ENCODE measurements at places on chromosomes 5 and 9. TPM values are rescaled to one million over a fixed set of nuclear protein-coding genes. Genes with fewer than 3 reads are reported as not detected.
A peak's percentile ranks its signal among the peaks of the same experiment; 100 is the strongest.

DNA sequence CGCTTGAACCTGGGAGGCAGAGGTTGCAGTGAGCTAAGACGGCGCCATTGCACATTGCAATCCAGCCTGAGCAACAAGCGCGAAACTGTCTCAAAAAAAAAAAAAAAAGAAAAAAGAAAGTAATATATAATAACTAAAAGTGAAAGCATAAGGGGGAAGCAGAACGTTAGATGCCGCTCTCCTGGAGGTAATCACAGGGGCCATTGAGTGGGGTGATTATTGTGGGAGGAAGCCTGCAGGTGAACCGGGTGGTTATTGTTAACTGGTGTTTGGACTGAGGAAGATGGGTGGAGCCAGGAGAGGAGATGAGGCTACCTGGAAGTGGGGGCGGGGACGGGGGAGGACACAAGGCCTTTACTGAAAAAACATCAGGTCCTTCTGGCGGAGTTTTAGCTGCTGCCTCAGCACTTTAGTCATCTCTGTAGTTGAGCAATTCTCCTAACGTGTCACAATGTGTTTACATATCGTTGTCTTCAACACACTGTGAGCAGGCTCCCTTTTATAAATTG is 5.3 kb upstream of the TJP2 start:
- no peaks in the 10 kb centered on the region for H3K27me3 ChIP-seq
- peaks cover 13% of the 10 kb centered on the region for H3K4me1 ChIP-seq
- H3K27ac ChIP-seq = no peak overlapping the region
- H3K36me3 ChIP-seq = no peaks in the 10 kb centered on the region
- H3K4me3 ChIP-seq = peak overlapping the region; percentile 47

DNA sequence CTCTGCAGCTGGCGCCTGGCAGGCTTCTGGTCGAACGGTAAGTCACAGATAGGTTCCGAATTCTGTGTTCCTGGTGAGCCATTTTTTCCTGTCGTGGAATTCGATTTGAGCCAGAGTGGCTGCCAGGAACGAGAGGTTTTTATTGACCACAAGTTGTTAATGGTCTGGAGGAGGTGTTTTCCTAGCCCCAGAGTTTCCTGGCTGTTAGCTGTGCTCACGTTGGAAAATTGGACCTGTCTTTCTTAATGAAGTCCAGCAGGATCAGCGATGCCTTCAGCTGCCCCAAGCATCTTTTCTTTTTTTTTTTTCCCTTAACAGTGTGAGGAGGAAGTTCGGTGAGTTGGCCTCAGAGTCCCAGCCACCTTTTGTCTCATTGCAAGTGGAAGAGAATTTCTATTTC is 62.9 kb downstream of the COL5A1 start:
- H3K4me3 ChIP-seq = no peak overlapping the region
- no peaks in the 10 kb centered on the region for H3K36me3 ChIP-seq
- no peak for DNase-seq
- no peak overlapping the region for H3K27ac ChIP-seq
- H3K4me1 ChIP-seq = peaks cover 6% of the 10 kb centered on the region
- H3K27me3 ChIP-seq = no peaks in the 10 kb centered on the region

DNA sequence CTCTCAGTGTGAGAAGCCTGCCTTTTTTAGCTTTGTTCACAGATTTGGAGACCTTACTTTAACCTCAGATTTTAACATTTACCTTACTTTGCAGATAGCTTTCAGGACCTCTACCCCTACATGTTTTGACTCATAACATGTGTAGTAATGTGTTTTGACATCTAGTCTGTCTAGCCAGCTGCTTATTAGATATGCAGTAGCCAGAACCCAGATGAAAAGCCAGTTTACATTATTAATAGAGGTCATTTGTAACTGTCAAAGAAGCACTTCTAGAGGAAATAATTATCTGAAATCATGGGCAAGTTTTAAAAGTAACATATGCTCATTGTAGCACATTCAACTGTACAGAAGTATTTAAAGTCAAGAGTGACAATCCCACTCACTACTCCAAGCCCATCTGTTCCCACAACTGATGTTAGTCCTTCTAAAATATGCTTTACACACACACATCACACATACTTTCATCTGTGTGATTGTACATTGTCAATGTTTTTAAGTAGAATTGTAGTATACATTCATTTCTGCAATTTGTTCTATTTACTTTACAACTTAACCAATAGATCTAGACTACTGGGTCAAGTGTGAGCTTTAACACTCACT is 71.8 kb upstream of the NIPAL4 start:
- H3K27me3 ChIP-seq = no peaks in the 10 kb centered on the region
- H3K27ac ChIP-seq = peak overlapping the region; percentile 66
- H3K4me3 ChIP-seq = no peak overlapping the region
- DNase-seq = no peak
- H3K36me3 ChIP-seq = no peaks in the 10 kb centered on the region

The KCNT1 gene
- total RNA-seq = 7.4 TPM

- no peaks in the 10 kb centered on the region for H3K4me1 ChIP-seq
- H3K27me3 ChIP-seq = no peaks in the 10 kb centered on the region
- H3K36me3 ChIP-seq = no peaks in the 10 kb centered on the region
- DNase-seq = no peak
Measured at GRCh38 chr5:78236046-78236445, 58.5 kb downstream of the AP3B1 start.

DNA sequence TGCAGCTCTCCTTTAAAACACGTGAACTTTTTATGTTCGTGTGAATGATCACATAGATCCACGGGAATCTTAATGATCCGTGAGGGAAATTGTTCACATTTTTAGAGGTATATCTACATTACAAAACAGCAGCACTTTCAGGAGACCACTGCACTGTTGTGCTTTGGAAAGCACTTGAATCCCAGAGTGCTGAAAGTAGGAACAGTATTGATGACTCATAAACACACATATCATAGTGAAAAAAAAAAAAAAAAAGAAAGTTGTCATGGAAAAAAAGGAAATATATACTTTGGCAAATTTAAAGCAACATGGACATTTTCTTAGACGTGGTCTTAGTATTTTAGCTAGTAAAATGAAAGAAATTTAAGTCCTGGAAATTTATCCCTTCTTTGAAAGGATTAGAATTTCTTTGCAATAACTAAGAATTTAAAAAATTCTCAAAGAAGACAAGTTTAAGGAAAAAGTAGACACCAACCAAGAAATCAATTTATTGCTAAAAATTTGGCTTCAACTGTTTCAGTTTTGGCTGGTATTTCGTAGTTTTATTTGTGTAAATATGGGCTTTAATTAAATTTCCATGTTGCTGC is 55.4 kb downstream of the ADGRV1 start:
- H3K27ac ChIP-seq = no peak overlapping the region
- no peak for DNase-seq
- H3K27me3 ChIP-seq = no peaks in the 10 kb centered on the region
- H3K4me3 ChIP-seq = no peak overlapping the region

GRCh38 chr9:357560-357959 is 142.9 kb downstream of the DOCK8 start:
- no peaks in the 10 kb centered on the region for H3K4me1 ChIP-seq
- DNase-seq = no peak
- H3K4me3 ChIP-seq = no peak overlapping the region
- no peaks in the 10 kb centered on the region for H3K27me3 ChIP-seq
- H3K27ac ChIP-seq = no peak overlapping the region

The CDC20B gene
- total RNA-seq = not detected

The TTF1 gene
- 13.8 TPM for total RNA-seq

DNA sequence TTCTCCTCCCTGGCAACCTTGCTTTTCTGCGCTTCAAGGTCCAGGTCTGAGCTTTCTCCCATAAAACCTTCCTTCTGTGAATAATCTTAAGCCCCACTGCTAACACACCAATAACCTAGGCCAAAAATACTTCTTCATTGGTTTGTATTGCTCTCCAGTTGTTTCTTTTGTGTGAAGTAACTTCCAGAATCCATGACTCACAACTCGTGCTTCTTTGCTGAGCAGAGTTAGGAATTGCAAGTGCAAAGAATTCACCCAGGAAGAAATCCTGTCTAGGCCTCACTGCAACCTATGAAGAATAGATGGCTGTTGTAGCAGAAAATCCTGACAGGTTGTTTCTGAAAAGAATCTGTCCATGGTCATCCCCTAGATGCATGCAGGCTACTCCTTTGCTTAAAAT is 295.7 kb downstream of the MED10 start:
- no peak overlapping the region for H3K27ac ChIP-seq
- H3K4me3 ChIP-seq = no peak overlapping the region
- DNase-seq = no peak
- H3K4me1 ChIP-seq = no peaks in the 10 kb centered on the region
- H3K27me3 ChIP-seq = peaks cover 2% of the 10 kb centered on the region

GRCh38 chr5:136251502-136252169 is 58.7 kb upstream of the SMIM32 start:
- DNase-seq = no peak
- H3K36me3 ChIP-seq = no peaks in the 10 kb centered on the region
- no peaks in the 10 kb centered on the region for H3K4me1 ChIP-seq
- H3K4me3 ChIP-seq = no peak overlapping the region
- peaks cover 7% of the 10 kb centered on the region for H3K27me3 ChIP-seq

DNA sequence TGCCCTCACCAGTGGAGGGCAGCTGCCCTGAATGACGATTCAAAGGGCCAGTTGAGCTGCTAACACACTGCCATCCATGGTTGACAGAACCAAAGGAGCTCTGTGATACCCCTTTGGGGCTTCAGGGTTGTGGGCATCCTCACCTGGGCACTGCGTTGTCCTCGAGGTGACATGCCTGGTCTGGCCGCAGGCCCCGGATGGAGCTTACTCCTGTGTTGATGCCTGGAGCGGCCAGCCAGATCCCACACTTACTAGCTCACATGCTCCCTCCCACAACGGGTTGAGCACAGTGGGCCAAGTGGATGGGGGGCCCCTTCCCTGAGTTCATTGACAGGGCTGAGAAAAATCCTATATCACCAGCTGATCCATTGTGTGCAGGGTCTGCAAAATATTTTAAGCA is 898.9 kb downstream of the TAF11L14 start:
- H3K27me3 ChIP-seq = no peaks in the 10 kb centered on the region
- H3K4me3 ChIP-seq = no peak overlapping the region
- H3K4me1 ChIP-seq = no peaks in the 10 kb centered on the region

DNA sequence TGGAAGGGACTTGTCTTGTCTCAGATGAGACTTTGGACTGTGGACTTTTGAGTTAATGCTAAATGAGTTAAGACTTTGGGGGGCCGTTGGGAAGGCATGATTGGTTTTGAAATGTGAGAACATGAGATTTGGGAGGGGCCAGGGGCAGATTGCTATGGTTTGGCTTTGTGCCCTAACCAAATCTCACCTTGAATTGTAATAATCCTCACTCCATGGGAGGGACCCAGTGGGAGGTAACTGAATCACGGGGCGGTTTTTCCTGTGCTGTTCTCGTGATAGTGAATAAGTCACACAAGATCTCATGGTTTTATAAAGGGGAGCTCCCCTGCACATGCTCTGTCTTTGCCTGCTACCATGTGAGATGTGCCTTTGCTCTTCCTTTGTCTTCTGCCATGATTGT is 72.1 kb downstream of the RAI14 start:
- no peak overlapping the region for H3K27ac ChIP-seq
- H3K36me3 ChIP-seq = no peaks in the 10 kb centered on the region
- no peak overlapping the region for H3K4me3 ChIP-seq
- DNase-seq = no peak
- no peaks in the 10 kb centered on the region for H3K4me1 ChIP-seq
- no peaks in the 10 kb centered on the region for H3K27me3 ChIP-seq

The FOXI1 gene
- total RNA-seq = not detected

DNA sequence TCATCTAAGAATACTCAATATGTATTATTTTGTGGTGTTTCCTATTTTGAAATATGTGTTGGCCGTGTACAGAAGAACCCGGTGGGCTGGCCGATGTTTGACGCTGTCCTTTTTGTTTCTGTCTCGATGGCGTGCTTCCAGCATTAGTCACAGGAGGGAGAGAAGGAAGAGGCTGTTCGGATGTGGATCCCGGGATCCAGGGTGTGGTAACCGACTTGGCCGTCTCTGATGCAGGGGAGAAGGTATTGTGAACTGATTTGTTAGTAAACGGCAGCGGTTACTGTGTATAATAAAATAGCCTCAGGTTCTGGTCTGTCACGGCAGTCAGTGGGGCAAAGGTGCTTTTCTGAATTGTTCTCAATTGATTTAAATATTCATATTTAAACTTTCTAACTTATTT is 275.0 kb downstream of the ARHGEF28 start:
- no peaks in the 10 kb centered on the region for H3K27me3 ChIP-seq
- H3K27ac ChIP-seq = peak overlapping the region; percentile 49
- DNase-seq = peak; percentile 67
- no peaks in the 10 kb centered on the region for H3K4me1 ChIP-seq

DNA sequence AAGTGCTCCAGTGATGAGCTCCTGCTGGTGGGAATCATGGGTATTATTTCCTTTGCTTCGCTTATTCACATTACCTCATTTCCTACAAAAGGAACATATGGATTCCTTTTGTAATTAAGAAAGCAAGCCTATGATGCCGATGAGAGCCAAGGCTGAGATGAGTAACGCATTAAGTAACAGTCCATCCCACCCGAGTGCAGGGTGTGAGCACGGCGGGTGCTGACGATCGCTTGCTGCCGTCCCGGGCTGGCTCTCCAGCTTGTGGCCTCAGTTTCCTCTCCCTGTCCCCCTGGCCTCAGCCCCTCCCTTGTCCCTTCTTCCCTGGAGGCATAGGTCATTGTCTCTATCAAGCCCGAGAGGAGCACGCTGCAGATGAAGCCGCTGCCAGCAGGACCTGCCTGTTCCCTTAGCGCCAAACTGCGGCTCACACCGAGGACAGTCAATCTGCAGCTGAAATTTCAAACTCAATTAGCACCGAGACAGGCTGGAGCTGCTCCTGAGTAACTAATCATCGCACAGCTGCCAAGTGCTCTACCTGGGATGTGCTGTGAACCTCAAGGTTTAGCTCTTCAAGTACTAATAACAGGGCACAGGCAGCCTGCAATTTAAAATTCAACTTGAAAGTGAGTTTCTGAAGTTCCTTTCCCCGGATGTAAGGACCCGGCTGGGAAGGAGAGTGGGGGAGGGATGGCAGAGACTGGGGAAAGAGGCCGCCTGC is 115.2 kb upstream of the RAPGEF1 start:
- no peaks in the 10 kb centered on the region for H3K27me3 ChIP-seq
- H3K4me1 ChIP-seq = no peaks in the 10 kb centered on the region
- H3K4me3 ChIP-seq = peak overlapping the region; percentile 9

All from heart left ventricle (tissue), 16 donors.